Cardiac septum (tissue), 1 donor: ENCODE measurements at places on chromosomes 4 and X.

DNA sequence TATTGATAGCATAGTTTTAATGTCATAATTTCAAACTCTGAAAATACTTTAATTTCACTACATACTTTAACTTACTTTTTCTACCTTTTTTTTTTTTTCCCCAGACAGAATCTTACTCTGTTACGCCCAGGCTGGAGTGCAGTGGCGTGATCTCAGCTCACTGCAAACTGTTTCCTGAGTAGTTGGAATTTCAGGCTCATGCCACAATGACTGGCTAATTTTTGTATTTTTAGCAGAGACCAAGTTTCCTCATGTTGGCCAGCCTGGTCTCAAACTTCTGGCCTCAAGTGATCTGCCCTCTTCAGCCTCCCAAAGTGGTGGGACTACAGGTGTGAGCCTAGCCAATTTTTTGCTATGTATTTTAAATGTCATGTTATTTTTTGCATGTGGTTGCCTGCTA is 741.6 kb downstream of the TRAM1L1 start:
- DNase-seq: no peak

GRCh38 chrX:1500701-1501624 is 36.0 kb downstream of the P2RY8 start:
- DNase-seq: no peak

DNA sequence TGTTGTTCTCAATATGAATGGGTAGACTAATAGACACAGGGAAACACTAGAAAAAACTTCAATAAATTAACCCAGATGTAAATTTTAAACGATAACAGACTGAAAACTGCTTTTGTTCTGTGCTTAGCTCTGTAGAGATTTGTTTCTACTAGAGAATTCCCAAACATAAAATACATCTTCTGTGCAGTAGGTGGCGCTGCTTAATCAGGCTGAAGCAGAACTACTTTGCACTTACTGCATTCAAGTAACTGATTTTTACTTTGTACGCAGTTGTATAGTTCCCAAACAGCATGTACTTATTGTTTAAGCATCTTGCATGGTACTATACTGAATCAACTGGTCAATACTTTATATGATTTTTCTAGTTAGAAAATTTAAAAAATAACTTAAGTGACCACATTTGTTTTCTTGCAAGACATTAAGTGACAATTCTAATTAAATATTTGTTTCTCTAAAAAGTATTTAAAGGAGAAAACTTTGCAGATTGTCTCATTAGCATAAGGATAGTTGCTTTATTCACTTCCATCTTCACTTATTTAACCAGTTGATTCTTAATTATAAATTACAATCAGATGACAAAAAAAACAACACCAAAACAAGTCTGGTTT is 490.6 kb downstream of the IL15 start:
- DNase-seq: no peak

- DNase-seq: no peak
These were observed 189.1 kb downstream of the RAB28 start for GRCh38 chr4:13294961-13295605.

DNA sequence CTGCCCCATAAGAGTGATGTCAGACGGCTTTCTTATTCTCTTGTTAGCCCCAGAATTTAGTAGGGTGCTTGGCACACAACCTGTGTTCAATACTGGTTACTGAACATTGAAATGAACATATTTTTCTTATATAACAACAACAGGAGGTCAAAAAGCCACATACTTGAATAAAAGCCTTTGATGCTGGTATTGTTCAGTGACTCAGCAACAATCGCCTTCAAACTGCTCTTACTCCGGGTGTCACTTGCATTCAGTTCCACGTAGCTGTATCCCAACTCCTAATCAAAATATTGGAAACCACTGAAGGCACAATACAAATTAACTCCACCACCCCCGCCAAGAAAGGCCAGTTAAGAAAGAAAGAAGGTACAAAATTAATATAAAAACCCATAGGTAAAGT is 61.5 kb downstream of the RFC1 start:
- DNase-seq: no peak

DNA sequence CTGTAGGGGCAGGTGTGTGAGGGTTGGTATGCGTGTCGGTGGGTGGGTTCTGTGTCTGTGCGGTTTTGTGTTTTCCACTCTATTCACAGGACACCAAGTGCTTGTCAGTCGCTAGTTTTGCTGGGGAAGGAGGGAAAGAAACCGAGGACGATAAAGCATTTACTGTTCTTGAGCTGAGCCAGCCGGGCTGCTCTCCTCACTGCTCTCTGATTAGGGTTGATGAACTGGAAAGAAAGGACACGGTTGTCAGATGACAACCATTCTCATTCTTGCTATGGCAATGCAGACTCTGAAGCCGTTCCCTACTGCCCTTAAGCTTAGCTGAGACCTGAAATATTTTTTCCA is 832 bp downstream of the EGFL6 start:
- DNase-seq: no peak

DNA sequence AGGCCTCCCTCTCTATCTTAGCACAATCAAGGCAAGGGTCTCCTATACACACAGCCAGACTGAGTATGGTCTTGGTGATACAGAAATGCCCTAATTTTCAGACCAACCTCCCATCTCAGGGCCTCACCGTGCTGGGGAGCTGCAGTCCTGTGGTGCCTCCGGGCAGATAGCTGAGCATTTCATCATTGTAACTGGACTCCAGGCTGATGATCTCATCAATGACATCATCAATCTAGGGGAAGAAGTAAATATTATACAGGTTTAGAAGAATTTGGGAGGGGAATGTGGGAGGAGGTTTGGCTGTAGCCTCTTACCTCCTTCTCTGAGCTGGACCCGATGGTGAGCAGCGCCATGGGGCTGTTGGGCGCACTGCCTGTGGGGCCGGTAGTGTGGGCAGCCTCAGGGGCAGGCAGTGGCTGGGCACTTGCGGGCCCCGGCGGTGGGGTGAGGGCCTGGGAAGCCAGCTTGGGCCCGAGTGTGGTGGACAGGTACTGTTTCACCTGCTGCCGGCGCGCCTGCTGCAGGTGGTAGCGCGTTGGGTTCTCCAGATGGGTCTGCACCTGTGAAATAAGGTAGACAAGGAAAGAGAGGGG is 5.2 kb downstream of the TFE3 start:
- no peak for DNase-seq
